Activated naive CD8-positive, alpha-beta T cell treated with anti-CD3 and anti-CD28 coated beads for 36 hours (primary cell): ENCODE measurements at places on chromosomes 4 and X. TPM values are rescaled to one million over a fixed set of nuclear protein-coding genes. Genes with fewer than 3 reads are reported as not detected.

Gene TRMT10A
- 8.8 TPM for total RNA-seq

Gene SSX1
- total RNA-seq: not detected

Gene SPANXN3
- not detected for total RNA-seq

Gene WDR44
- total RNA-seq: 9.2 TPM

Gene CXorf65
- 6.7 TPM for total RNA-seq

Gene SOWAHB
- 0.12 TPM for total RNA-seq

Gene ALB
- total RNA-seq: not detected

Gene TLR2
- 1.1 TPM for total RNA-seq

Gene CRLF2
- 0.40 TPM for total RNA-seq
